ENCODE measurements at places on chromosomes 13 and 19.

DNA sequence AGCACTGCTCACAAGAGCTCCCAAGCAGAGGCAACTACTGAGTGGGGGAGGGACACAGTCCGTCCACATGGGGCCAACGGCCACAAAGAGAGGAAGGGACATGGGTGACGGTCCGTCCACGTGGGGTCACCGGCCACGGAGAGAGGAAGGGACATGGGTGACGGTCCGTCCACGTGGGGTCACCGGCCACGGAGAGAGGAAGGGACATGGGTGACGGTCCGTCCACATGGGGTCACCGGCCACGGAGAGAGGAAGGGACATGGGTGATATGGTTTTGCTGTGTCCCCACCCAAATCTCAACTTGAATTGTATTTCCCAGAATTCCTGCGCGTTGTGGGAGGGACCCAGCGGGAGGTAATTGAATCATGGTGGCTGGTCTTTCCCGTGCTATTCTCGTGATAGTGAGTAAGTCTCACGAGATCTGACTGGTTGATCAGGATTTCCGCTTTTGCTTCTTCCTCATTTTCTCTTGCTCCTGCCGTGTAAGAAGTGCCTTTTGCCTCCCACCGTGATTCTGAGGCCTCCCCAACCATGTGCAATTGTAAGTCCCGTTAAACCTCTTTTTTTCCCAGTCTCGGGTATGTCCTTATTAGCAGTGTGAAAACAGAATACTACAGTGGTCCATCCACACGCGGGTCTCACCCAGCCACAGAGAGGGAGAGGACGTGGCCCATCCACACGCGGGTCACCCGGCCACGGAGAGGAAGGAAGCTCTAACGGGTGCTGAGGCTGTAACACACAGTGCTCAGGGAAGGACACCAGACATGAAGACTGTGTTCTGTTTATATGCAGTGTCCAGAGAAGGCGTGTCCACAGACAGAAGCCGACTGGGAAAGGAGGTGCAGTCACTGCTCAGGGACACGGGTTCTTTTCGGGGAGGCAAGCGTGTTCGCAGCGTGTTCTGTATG is 48.5 kb downstream of the GAS6 start:
- DNase-seq = no peak

DNA sequence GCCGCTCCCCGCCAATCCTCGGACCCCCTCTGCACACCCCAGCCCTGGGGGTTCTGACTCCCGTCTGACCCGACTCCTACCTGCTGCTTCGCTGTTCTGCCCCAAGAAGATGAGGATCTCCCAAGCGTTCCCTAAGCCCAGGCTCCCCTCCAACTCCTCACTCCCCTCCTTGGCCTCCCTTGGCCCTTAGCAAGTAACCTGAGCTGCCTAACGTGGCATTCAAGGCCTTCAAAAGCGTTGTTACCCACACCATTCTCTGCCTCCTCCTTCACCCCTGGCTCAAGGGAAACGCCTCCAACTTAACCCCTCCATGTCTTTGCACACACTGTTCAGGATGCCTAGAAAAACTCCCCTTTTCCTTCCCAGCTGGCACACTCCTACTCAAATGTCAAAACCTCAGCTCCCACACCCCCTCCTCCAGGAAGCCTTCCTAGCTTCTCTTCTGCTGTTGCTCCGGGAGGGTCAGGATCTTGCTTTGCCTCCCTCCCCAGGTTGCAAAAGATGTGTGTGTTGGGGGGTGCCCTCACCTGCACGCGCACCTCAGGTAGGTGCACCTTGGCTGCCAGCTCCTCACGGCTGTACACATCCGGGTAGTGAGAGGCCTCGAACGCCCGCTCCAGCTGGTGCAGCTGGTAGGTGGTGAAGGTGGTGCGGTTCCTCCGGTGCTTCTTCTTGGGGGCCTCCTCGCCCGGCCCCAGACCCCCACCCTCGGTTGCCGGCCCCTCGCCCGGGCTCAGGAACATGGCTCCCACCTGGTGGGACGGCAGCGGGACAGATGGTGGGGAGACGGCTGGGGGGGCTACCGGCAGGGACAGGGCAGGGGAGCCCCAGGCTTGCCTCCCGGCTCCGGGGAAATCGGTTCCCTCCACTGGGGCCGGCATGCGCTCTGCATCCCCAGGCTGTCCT is 775 bp downstream of the RAX2 start:
- no peak for DNase-seq

DNA sequence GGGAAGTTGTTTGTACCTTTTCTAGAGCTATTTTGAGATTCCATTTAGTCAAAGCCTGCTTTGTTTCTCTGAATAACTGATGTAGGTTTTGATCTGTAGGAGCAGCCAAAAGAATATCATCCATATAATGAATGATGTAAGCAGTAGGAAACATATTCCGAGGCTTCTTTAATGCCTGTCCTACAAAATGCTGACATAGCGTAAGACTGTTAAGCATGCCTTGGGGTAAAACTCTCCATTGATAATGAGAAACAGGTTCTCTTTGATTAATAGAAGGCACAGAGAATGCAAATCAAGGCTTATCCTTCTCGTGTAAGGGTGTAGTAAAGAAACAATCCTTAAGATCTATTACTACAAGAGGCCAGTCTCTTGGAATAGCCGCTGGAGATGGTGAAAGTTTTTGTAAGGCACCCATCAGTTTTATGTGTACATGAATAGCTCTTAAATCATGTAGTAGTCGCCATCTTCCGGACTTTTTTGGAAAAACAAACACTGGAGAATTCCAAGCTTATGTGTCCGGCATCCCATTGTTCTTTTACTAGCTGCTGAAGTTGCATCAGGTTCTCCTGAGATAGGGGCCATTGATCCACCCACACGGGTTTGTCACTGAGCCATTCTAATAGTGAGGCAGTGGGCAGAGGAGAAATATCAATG is 13.5 kb downstream of the FPR3 start:
- DNase-seq = no peak

DNA sequence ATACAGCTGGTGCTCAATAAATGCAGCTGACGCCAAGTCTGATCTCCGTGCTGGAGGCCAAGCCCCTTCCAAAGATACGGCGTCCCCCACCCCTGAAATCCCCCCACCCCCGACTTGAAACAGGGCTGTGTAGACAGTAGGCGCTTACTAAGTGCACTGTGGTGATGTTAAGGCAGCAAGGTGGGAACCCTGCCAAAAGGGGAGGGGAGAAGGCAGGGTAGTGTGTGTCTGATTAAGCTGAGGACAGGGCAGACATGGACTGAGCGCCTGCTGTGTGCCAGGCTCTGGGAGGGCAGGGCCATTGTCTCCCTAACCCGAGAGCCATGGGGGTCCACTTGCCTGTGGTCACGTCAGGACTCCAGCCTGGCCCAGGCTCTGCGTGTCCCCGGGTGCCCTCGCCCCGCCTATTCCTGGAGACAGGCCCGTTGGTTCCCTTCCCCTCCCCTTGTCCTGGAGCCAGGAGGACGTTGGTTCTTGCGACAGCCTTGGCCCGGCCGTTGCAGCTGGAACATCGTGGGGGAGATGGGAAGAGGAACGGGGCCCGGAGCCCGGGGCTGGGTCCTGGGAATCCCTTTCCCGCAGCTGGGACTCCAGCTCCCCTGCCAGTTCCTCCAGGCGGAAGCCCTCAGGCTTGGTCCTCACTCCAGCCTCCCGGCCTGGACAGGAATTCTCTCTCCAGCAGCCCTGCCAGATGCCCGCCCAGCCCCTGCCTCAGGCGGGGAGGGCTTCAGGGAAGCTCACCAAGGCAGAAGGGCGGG is 1.7 kb upstream of the ELANE start:
- peak; percentile 78 for DNase-seq

GRCh38 chr19:13008926-13009787 is 13.9 kb downstream of the NFIX start:
- DNase-seq = no peak

GRCh38 chr13:33034882-33035520 is 18.8 kb downstream of the KL start:
- no peak for DNase-seq

GRCh38 chr13:26604784-26605545 is 47.5 kb downstream of the WASF3 start:
- DNase-seq = no peak

- DNase-seq = no peak
These were observed 460.8 kb downstream of the KLF5 start for GRCh38 chr13:73519396-73520116.

Measured in WERI-Rb-1 (cell line).